Activated T-cell treated with anti-CD3 and anti-CD28 coated beads, Interleukin-2, amount 50 U/mL, for 4 hours (primary cell): ENCODE measurements at places on chromosomes 2 and 18. TPM values are rescaled to one million over a fixed set of nuclear protein-coding genes. Genes with fewer than 3 reads are reported as not detected.

- no peak for DNase-seq
These were observed 3.5 kb upstream of the NAGK start for GRCh38 chr2:71064754-71065621.

Gene VIT
- not detected for total RNA-seq

GRCh38 chr18:51480407-51481261 lies 283.2 kb upstream of the MEX3C start:
- DNase-seq, result no peak

DNA sequence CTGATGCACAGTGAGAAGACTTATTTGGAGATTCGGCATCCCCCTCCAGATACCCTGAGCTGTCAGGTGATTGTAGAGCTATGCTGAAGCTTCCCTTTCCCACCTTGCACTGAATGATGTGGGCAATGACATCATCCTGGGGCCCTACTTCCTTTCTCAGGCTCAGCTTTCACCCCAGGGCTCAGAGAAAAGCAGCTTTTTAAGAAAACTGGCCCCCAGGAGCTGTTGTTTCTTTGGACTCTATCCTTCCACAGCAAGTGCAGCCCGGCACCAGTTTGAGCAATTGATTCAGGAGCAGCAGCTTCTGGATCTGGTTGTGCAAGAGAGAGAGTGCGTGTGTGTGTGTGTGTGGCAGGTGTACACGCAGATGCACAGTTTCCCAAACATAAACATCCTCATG lies 251.3 kb downstream of the ANAPC1 start:
- no peak for DNase-seq

GRCh38 chr2:48173141-48173540 lies 266.8 kb upstream of the FBXO11 start:
- no peak for DNase-seq

Gene LAMA1
- total RNA-seq, result 0.08 TPM
